ENCODE measurements at places on chromosomes 2 and 18.

- no peak for DNase-seq
These were observed 79.0 kb upstream of the PROKR1 start for GRCh38 chr2:68564426-68564825.

- no peak for DNase-seq
These were observed 333.8 kb upstream of the TNP1 start for GRCh38 chr2:217193431-217194340.

DNA sequence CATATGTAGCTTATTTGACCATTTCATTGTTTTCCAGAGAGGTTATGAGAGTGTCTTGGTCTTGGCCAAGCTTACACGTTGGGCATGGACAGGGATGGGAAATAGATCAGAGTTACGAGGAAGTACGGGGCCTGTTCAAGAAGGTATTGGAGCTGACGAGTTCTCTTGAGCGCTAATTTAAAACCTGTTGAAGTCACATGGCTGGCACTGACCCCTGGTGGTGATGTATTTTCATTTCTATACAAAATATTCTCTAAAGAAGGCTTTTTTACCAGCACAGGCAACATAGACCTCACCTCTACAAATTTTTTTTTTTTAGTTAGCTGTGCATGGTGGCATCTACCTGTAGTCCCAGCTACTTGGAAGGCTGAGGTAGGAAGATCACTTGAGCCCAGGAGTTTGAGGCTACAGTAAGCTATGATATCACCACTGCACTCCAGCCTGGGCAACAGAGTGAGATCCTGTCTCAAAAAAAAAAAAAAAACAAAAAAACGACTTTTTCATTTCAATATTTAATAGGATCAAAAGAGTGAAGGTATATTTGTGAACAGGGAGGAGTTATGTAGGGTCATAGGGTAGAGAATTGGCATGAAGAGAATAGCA lies 19.6 kb downstream of the UGP2 start:
- peak; percentile 47 for DNase-seq

DNA sequence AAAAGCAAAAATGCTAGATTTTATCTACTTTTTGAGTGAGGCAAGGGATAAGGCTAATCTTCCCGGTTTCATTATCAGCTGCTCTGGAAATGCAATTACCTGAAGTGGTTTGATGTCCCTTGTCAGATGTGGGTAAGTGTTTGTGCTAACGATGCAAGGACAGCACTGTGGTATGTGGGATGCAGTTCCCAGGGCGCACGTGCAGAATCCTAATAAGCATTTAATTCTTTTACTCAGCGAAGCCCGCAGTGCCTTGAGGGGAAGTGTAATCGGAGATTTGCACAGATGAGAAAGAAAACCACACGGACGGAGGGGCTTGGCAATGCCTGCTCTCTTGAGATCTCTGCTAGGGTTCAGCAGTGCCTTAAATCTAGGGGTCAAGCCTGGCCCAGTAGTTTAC lies 108.5 kb upstream of the LYPD6 start:
- DNase-seq = no peak

GRCh38 chr2:3594493-3595281 lies at the start of gene COLEC11:
Gene COLEC11 (plus strand): TSS chr2:3595112. CDS start chr2:3604341, 9,229 bp downstream.
- no peak for DNase-seq

GRCh38 chr2:67854103-67854743 lies 208.6 kb downstream of the C1D start:
- DNase-seq = no peak

DNA sequence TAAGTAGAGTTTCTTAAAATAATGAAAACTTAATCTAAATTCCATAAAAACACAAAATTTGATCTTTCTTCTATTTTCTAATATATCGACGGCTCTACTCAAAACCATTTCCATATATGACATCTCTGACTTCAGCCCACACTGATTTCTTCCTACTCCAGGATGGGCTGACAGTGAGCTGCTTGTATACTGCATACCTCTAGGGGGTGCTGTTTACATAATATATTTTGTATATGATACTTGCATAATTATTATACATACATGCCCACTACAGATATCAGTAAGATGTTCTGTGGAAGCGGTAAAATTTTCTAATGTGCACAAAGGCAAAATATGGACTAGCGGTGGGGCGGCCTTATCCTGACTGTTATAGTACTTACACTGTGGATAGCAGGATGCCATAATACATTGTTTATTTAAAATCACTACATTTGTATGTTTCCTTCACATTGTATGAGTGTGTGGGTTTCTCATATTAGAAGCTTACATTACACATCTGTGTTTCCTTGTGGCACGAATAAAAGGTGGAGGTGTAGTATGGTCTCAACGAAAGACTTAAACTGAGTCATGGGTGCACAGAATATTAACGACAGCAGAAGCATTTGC lies 66.1 kb upstream of the NXPH2 start:
- DNase-seq = peak; percentile 6

- no peak for DNase-seq
These were observed 2.8 kb downstream of the SNTG2 start for GRCh38 chr2:953408-953807.

GRCh38 chr2:71299507-71299906 lies 32.1 kb upstream of the ZNF638 start:
- peak; percentile 9 for DNase-seq

DNA sequence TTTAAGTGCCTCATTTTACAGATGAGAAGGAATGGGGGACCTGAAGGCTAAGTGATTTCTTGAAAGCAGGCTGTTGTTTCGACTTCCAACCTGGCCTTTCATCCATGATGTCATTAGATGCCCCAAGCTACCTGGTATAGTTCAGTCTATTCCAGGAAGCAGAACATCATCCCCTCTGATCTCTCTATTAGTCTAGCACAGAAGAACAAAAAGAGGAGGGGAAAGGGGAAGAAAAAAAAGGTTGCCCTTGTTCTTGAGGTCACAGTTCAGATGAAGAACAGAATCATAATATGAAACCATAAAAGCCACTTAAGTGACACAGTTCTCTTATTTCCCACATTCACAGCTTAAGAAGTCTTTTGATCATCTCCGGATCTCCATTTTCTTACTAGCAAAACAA lies 386.2 kb upstream of the HNRNPA3 start:
- no peak for DNase-seq

DNA sequence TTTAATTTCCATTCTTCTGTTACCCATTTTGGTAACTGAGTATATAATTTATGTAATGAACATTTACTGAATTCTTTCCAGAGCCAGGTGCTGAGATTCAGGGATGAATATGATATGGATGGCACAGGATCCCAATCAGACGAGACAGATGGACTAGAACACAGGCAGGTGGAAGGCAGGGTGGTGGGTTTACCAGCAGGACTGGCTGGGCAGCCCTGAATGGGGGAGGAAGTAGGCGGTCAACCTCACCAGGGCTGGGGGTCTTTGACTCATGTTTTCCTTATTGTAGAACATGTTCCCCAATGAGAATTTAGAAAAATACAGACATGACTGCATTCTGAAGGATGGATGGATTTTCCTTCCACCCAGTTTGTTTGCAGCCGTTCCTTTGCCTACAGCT lies 80.3 kb downstream of the CIB4 start:
- no peak for DNase-seq

DNA sequence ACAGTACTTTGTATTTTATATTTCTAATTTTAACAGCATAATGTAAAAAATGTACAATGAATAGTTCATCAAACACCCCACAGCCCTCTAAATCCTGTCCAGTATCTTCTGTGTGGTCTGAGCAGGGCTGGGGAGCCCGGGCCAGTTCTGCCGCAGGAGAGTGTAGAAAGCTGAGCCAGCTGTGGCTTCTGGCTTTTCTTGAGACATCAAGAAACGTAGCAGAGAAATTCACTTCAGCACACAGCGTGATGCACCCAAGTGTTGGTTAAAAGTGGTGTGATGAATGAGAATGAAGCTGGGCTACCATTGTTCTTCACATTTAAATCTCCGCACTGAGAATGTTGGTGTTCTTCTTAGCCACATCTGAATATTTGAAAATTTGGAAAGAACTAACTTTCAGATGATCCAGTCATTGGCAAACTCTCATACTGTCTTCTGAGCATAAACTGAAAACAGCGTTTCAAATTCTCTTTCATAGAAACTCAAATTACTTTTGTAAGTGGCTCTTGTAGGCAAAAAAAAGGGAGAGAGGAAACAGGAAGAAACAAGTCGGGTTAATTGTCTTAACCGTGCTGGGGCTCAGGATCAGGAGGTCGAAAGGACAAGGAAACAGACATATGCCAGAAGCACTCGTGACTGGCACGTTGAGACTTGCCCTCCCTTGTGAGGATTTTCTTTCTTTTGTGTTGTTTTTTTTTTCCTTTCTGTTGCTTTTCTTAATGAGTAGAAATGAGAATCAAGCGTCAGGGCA lies 23.4 kb upstream of the TMEM87B start:
- no peak for DNase-seq

DNA sequence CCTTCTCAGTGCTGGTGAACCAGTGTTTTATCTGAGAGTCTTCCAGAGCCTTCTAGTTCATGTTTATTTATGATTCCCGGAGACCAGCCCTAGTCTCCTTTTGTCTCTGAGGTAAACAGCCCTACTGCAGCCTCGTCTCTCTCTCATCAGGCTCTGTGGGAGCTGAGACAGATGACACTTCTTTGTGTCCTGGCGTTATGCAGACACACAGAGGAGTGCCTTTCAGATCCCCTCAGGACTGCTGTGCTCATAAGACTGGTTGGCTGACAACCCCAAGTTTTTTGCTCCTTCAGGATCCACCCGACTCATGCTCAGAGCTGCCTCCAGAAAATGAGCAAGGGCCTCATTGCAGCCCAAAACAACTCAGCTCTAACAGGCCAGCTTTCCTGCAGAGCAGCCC lies 523.8 kb upstream of the SPHKAP start:
- DNase-seq = no peak

- DNase-seq = no peak
These were observed 777.4 kb downstream of the DSC3 start for GRCh38 chr18:30265190-30265589.

- DNase-seq = no peak
These were observed 69.8 kb downstream of the CTIF start for GRCh38 chr18:48608581-48608980.

- DNase-seq = no peak
These were observed 3.0 kb downstream of the POU3F3 start for GRCh38 chr2:104856973-104857261.

DNA sequence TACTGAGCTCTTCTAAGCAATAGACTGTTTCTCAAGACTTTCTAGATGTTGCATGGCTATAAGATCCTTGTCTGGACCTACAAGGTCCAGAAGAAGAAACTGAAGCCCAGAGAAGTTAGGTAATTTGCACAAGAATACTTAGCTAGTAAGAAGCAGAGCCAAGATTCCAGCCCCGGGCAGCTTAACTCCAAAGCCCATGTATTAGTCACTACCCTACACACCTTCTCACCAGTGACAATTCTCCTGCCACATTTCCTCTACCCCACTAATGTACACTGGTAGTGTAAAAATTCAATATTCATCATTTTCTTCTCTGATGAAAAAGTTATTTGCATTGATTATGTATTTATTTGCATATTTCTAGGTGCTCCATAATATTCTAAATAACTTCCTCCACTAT lies 95.5 kb upstream of the CREB1 start:
- DNase-seq = no peak

DNA sequence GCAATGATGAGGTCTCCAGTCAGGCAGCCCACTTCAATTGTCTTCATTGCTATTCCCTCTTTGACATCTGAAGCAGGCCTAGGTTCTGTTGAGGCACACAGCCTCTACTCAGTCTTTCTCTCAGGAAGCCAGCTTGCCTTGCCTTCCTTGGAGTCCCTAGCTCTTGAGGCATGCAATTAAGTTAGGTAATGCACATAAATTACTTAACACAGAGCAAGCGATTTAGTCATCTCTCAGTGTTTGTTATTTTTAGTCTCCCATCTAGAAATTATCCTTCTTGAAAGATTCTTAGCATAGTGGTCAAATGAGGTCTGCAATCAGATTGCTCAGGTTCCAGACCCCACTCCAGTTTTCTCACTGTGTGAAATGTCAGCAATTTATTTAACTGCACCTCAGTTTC lies 32.0 kb downstream of the SULT1C4 start:
- DNase-seq = peak; percentile 7

DNA sequence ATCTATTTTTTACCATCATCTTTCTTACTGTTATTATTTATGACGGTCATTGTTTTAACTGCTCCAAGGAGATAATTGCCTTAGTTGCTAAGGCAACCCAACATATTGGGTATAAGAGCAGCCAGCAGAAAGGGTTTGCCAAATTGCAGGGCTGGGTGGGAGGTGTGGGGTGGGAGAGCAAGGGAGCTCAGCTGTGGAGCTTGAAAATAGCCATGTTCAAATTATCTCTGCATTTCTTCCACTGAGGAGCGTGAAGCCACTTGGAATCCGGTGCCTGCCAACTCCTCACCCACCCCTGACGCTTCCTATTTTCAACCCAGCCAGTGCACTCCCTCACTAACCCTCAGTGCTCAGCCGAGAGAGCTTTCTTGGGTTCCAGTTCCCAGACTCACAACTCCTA lies 60.8 kb downstream of the SETBP1 start:
- DNase-seq = no peak

DNA sequence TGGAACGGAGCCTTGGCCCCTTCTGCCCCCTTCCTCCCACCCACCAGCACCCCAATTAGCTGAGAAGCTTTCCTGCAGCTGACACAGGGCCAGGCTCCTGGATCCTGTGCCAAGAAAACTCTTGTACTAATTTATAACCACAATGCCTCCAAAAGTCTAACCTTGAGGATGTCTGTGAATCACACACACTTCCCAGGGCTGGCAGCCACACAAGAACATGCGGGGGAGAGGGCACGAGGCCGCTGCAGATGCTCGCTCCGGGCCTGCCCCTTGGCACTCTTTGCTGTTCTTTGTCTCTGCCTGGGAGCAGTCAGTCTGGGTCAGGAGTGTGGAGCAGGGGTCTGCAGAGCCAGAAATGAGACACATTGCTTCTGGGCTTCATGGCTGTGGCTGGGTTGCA lies 62.7 kb upstream of the KIF5C start:
- no peak for DNase-seq

- no peak for DNase-seq
These were observed 77.6 kb upstream of the OTOF start for GRCh38 chr2:26555246-26556133.

DNA sequence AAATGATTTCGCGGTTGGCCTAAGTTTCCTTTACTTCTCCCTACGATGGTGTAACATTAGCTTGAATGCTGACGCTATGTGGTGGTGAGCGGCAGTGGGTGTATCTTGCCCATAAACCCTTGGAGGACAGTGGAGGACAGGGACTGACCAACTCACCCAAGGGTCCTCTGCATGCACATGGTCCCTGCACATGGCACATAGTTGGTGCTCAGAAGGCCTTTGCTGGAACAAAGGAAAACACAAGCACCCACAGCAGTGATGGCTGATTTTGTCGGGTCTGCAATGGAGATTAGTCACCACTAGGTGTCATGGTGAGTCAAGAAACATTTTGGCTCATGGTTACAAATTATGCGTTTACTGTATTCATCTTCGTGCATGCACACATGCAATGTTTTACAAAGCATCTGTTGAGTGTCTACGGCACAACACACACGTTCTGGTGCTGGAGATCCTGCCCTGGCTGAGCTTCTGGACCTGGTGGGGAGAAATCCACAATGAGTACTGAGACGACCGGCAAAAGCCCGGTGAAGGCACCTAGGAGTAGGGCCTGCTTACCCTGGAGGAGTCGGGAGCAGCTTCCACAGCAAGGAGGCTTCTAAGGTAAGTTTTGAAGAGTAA lies 44.0 kb downstream of the PDCL3 start:
- peak; percentile 2 for DNase-seq
